ENCODE measurements at places on chromosomes 1 and 21.

GRCh38 chr1:166184897-166185296 is 18.1 kb upstream of the FAM78B start:
- no peak for DNase-seq

DNA sequence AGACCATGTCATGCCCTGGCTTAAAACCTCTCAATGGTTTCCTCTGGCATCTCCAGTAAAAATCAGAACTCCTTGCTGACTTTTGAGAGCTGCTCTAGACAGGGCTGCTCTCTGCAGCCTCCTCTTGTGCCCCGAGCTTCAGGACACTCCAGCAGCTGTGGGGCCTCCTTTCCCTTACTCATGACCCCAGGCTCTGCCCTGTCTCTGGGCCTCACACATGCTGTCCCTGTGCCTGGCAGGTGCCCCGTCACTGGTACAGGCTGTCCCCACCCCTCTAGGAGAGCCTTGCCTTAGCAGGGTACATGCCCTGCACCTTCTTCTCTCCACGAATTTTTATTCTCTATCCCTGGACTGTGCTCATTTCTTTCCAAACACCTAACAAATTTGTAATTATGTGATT is 43.2 kb downstream of the HIVEP3 start:
- DNase-seq = no peak

GRCh38 chr1:29033829-29034466 is 89.8 kb downstream of the TMEM200B start:
- no peak for DNase-seq

DNA sequence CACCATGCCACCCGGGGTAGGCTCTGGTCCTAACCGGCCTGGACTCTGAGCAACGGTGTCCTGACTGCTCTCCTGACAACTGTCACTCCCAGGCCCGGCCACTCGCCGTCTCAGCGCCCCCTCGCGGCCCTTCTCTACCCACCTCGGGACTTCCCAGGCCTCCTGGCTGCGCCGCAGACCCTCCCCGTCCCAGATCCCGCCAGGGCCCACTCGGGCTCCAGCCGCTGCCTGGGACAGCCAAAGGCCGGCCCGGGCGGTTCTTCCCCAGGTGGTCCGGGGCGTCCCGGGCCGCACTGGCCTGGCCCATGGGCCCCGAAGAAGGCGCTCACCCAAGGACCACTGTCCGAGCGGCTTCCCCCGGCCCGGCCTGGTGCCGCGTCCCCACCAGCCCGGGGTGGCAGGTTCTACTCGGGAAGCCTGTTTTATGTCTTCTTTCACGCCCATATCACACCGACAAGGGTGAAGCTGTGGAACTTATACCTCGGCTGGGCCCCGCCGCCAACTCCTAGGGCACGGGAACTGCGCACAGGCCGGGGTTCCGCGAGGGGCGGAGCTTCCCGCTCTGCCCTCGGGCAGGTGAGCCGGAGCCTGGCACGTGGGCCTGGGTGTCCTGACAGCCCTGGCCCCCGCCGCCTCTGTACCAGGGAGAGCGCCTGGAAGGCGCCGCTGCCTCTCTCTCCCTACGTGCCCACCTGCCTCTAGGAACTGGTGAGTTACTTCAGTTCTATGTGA is 138.3 kb downstream of the TTLL7 start:
- peak; percentile 71 for DNase-seq

- DNase-seq = no peak
These were observed 37.5 kb downstream of the IVNS1ABP start for GRCh38 chr1:185279571-185279970.

- no peak for DNase-seq
These were observed 38.1 kb downstream of the RCSD1 start for GRCh38 chr1:167668108-167668507.

GRCh38 chr1:224177356-224177999 is 5.6 kb upstream of the DEGS1 start:
- no peak for DNase-seq

DNA sequence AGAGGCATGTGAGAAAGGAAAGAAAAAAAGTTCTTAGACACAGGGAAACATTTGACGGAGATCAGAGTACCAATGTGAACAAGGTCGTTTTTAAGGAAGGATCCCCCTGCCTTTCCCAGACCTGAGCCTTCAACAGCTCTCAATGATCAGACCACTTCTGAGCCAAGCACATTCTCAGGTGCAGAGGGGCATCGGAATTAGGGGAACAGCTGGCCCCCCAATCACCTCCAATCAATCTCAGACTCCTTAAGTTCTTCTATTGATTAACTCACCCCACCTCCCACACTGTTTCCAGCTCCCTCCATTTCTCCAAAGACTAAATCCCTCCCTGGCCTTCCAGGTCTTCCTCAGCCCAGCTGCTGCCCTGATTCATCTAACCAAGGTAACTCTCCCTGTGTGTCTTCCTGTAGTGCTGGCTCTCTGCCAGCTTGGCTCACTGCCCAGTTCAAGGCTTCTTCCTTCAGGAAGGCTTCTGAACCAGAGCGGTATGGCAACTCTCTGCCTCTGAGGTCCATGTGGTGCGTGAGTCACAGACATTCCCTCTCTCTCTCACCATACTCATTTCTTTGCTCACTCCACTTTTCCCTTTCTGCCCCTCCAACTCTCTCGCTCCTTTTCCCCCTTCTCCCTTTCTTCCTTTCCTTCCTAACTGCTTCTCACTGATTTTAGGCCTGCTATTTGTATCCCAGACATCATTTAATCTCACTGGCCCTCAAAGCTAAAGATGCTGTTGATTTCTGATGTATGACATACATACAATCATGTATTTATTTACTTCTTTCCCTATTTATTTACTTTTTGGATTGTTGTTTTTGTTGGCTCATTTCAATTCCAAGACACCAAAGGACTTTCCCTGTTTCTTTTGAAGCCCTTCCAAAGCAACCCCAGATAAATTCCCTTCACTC is 18.1 kb downstream of the CFAP45 start:
- DNase-seq = no peak

GRCh38 chr1:11321656-11322491 is 48.9 kb downstream of the UBIAD1 start:
- no peak for DNase-seq

DNA sequence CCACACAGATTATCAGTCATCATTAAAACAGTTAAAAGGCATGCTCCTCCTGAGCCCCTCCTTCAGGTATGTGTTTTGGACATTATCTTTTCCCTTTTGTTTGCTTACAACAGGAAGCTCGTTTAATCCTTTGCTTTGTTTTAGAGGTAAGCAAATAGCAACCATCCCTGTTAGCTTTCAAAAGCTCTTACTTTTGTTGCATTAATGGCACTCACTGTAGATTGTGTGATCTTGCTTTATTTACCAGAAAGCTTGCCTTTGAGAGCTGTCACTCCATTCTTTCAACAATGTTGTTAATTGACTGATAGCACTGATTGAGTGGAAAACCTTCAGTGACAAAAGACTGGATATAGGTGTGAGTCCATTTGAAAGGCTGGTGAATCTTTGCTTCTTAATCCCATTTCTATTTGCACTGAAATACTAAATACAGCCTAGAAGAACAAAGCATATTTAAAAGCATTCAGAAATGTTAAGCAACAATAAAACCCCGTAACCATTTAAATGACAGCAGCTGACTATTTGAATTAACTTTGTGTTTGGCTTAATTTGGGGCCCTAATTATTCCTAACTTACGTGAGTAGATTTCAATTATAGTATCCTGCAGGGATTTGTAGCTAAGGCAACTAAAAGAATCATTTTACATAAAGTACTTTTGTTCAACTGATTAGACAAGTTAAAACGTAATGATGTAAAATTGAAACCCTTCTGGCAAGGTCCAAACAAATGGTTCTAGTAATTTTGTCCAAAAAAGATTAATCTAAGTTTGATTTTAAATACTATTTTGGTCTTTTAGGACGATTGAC is 48.3 kb downstream of the ADGRL2 start:
- DNase-seq = no peak

- no peak for DNase-seq
These were observed 26.4 kb downstream of the SPATA21 start for GRCh38 chr1:16410803-16411202.

GRCh38 chr21:44530903-44531605 is 8.9 kb downstream of the KRTAP10-1 start:
- no peak for DNase-seq

- no peak for DNase-seq
These were observed 71.2 kb downstream of the DPYD start for GRCh38 chr1:97849345-97850340.

GRCh38 chr1:16207318-16208269 is 4.9 kb downstream of the ARHGEF19 start:
- no peak for DNase-seq

DNA sequence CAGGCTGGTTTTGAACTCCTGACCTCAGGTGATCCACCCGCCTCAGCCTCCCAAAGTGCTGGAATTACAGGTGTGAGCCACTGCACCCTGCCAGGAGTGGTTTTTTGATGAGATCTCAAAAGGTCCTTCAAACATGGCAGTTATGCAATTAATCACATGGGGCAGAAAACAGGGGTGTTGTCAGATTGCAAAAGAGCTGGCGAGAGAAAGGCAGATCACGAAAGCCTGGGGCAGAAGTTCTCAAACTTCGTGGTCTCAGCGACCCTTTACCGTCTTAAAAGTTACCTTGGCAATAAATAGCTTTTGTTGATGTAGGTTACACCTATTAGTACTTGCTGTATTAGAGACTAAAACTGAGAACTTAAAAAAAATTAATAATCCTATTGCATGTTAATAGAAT is 16.1 kb downstream of the CNR2 start:
- no peak for DNase-seq

GRCh38 chr1:3352299-3352951 is 102.0 kb upstream of the ARHGEF16 start:
- no peak for DNase-seq

DNA sequence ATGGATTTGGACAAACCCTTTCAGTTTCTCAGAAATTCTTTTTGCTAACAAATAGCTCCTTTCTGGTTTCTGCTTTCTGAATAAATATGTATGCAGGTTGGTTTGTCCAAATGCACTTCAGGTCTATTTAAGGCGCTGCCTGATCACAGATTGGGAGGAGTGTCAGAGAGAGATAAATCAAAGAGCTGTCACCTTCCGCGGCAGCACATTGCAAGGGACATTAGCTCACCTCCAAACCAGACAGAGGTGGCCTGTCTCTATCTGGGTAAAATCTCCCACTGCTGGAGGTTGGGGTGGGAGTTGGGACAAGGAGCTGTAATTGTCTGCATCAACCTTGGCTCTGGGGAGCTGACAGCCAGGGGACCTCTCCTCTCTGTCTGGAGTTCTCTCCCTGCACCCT is 25.2 kb downstream of the PRAMEF20 start:
- no peak for DNase-seq

DNA sequence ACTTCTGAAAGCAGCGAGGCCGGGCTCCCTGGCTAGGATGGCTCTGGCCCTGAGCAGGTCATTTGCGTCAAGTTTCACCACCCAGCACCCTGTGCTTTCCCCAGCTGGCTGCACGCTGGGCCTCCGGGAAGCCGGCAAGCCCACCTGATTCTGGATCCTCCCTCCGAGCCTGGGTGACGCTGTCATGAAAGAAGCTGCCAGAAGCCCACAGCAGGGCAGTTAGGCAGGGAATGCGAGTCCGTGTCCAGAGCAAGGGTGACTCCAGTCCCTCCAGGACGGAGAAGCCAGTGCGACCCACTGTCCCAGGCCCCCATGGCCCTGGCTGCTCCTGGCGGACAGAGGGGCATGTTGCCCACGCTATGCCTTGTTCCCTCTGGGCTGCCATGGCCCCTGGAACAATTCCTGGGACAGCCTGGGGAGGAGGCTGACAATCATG is 44.4 kb upstream of the PCBP3 start:
- no peak for DNase-seq

DNA sequence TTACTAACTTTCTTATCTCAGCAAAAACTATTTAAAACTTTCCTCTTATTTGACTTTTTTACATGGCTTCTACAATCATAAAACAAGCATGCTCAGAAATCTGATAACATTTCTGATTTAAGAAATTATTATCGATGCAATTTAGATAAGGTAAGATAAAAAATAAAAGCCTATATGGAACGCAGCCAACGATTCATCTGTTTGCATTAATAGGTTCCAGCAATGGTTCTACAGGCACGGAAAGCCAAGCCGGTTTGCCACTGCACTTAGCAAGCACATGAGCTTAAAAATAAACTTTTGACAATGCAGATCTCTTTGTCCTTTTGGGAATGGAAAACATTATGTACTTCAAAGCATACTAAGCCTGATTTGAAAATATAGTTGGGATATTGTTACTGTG is 77.5 kb upstream of the KCNK2 start:
- DNase-seq = no peak

GRCh38 chr1:210878564-210878963 is 255.4 kb downstream of the KCNH1 start:
- no peak for DNase-seq

GRCh38 chr1:238950784-238951183 is 435.6 kb upstream of the CHRM3 start:
- no peak for DNase-seq

DNA sequence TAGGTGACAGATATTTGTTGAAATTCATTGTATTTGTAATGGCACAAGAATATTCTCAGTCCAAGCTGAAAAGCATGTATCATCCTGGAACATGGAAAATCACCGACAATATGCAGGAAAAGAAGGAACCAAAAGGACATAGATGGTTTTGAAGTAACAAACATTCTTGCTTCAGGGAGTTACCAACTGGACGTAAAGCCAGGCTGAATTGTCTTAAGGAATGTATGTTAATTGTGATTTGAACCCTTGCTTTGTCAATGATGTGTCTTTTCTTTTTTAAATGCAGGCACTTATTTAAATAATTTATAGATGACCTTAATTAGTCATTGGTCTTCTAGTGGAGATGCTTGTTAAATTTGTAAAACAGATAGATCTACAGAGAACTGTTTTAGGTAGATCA is 489.4 kb upstream of the ZP4 start:
- no peak for DNase-seq

GRCh38 chr1:212981571-212982328 is 31.4 kb downstream of the VASH2 start:
- DNase-seq = no peak

DNA sequence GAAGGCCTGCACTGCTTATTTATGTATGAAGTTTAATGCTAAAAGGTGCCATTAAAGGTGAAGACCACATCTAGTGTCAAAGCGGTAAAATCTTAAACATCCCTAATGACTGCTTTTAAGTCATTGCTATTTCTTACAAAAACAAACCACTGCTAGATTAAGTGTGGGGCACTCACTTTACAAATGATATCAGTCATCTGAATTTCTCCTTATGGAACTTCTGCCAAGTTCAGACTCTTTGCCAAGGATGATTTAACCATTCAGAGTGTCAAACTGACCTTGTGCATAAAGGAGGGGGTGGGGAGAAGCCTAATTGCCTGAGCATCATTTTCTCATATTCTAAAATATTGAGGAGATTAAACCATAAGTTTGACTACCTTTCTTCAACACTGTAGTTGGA is 271.5 kb downstream of the TGFB2 start:
- DNase-seq = no peak
